GM04504 (cell line): ENCODE measurements at places on chromosomes 16 and 17.

DNA sequence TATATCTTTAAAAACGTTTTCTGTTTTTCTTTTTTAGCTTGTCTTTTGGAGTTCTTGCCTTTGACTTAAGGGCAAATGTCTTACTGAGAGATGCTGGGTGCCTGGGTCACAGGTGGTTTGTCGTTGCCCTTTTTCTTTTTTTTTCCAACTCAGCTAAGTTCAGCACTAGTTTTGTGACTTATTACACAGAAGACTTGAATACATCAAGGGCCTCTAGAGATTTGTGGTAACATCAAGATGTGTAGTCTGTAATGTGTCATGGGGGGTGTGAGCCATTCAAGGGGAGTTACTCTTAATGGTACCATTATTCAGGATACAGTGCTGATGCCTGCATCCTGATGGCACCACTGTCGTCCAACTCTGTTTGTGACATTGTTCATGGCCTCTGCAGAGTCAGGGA is 95.1 kb downstream of the PRKCA start:
- DNase-seq: no peak

- no peak for DNase-seq
These were observed 47.8 kb upstream of the NLRP1 start for GRCh38 chr17:5631958-5632590.

GRCh38 chr16:29673501-29673900 is 5.5 kb upstream of the QPRT start:
- no peak for DNase-seq

- DNase-seq: no peak
These were observed 215.7 kb upstream of the CACNG5 start for GRCh38 chr17:66619206-66619605.

DNA sequence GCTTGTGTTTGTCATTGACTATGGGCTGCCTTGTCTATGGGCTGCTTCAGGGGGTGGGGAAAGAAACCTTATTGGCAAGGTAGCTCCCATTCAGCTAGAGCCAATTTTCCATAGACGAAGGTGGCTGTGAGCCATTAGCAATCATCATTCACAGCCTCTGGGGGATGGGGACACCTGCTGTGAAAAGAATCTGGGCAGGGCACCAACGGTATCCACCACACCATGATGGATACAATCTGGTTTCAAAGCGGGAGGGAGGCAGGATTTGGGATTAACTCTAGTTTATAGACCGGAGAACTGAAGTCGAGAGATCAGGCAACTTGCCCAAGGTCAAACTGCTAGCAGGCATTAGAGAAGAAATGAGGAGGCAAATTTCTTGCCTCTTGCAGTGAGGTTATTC is 182.3 kb downstream of the SHISA9 start:
- no peak for DNase-seq

DNA sequence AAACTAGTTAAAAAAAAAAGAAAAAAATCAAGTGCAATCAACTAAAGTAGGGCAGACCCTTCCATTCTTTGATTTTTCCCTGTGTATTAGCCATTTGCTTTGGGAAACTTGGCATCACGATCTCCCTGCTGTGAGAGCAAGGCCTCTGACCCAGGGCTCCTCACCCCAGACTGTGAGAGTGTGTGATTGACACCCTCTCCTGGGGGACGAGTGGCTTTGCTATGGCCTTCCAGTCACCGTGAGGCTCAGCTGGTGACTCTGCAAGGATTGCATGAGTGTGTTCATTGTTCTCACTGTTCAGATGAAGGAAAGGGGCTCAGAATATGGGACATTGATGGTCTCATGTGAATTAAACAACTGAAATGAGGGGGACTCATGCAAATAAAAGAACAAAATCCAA is 69.0 kb upstream of the BCAR1 start:
- DNase-seq: no peak

DNA sequence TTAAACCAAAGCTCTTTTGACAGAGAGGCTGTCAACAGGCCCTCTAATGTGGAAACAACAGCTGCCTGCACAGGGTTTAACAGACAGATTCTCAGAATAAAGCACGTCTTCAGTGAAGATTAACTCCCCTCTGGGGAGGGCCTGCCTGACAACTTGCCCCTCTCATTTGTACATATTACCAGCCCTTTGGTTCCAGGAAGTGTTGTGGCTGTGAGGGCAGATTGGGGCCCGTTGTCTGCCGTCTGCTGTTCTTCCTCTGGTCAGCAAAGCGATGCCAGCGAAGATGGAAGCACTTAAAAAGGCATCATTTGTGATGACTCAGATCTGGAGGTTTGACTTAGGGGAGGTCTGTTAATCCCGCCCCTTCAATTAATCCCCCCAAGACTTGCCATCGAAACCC is 177.0 kb upstream of the IRX6 start:
- no peak for DNase-seq

DNA sequence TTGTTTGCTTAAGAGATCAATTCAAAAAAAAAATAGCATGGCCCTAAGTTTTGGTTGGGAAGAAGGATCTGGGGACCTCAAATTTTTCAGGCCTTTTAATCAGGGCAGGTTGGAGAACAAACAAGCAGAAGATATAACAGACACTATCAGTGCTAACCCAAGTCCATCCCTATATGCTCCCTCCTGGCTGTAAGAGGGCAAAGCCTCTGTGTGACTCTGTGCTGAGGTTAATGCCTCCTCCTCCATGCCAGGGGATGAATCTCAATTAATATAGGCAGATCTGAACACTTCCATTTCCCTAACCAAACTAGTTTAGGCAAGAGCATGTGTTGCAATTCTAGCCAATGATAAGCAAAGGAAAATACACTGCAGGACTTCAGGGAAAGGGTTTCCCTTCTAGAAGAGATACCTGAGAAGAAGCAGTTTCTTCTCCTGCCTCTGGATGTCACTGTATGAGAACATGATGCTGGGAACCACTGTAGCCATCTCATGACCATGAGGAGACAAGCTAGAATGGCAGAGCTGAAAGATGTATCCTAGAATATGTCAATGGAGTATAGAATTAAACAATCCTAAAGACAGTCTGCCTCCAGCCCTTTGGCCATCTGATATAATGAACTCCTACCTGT is 76.0 kb downstream of the CHD9NB start:
- DNase-seq: peak; percentile 3

- DNase-seq: no peak
These were observed 26.4 kb upstream of the ENDOV start for GRCh38 chr17:80388601-80389000.
